CD4-positive, alpha-beta T cell treated with Interleukin-21 for 1 hour (primary cell): ENCODE measurements at places on chromosomes 13 and 19.

- DNase-seq, result no peak
These were observed 489 bp upstream of the ZNF653 start for GRCh38 chr19:11506101-11506555.

GRCh38 chr13:27712421-27712820 is 79.9 kb upstream of the GSX1 start:
- DNase-seq, result peak; percentile 34

GRCh38 chr19:39969681-39970424 is 1.1 kb upstream of the PSMC4 start:
- DNase-seq, result peak; percentile 45

- DNase-seq, result no peak
These were observed 6.8 kb downstream of the F2RL3 start for GRCh38 chr19:16895467-16896145.

DNA sequence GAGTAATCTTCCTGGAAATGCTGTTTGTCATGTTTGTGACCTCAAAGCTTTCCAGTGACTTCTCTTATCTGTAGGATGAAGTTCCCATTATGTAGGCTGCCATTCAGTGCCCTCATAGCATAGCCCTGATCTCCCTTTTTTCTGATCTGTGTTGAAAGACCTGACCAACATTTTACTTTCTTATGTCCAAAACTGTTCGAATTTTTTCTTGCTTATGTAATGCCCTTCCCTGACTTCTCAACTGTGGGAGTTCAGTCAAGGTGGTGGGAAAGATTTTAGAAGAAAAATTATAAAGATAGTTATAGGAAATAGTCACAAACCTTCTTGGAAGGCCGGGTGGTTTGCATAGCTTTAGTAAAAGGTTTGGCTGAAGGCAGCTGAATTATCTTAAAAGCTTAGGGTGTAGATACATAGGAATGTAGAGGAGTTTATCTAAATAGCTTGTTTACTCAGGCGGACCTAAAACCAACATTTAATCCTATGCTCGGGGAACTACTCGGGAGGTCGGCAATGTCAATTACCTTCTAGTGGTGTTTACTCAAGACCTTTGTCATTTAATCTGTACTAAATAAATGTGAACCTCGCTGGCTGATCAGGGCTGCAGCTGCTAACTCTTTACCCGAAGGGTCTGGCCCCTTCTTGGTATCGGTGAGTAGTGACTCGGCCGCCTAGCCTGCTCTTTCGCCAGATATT is 44.3 kb downstream of the PSG3 start:
- no peak for DNase-seq

DNA sequence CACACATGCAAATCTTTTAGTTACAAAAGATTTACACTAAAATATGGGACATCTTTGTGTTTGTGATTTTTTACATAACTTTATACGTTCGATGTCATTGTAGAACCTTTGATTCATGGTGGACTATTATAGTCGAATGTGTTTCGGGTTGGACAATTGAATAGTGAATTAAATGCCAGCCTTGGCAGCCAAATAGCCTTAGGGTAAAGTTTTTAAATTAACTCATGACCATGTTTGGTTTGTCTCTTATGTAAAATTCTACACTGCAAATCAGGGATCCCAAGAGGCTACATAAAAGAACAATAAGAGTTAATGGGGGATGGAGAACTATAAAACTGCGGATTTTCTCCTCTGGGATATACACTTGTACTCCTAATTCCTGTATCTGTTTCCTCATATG is 1735.6 kb upstream of the SPRY2 start:
- DNase-seq, result no peak

GRCh38 chr19:18450931-18451836 is 13.3 kb upstream of the ISYNA1 start:
- peak; percentile 86 for DNase-seq

GRCh38 chr13:65553096-65553727 is 1676.9 kb downstream of the PCDH9 start:
- no peak for DNase-seq

DNA sequence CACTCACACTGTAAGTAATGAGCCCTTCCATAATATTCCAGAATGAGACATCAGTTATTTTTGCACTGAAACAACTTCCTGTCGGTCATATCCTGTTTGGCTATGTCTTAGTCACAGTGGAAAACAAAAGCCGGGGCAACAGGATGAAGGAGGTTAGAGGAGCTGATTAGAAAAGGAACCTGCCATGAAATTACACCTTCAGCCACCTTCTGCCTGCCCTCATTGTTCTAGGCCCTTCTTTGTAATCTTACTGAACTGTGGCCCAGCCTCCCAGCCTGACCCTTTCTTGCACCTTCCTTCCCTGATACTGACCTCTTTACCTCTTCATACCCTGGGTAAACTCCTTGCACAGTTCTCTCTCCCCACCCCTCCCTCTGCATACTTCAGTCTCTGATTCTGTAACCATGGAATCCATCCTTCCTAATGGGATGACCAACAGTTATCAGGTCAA is 67.3 kb downstream of the DOCK9 start:
- peak; percentile 55 for DNase-seq

GRCh38 chr13:35743165-35743564 is 266.7 kb upstream of the MAB21L1 start:
- DNase-seq, result no peak

DNA sequence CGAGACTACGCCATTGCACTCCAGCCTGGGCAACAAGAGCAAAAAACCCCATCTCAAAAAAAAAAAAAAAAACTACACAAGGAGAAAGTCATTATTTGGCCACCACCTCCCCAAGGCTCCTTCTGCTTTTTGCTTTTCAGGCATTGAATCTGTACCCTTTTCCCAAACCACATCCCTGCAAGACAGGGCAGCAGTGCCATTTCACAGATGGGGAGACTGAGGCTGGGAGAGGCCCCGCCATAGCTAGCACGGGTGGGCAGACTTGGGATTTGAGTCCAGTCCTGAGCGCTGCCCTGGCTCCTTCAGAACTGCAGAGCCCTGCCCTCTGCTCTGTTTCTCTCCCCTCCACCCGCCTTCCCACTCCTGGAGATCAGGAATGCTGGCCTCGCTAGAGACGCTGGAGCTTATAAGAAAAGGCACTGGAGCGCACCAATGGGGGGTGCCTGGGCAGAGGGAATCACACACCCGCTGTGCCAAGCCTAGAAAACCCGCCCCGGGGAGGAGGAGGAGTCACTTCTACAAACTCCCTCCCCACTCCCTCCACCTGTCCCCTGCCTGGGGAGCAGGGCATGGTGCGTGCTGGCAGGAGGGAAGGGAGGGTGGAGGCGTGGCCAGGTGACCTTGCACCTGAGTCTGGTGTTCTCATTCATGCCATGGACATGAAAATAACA is 17.6 kb downstream of the TJP3 start:
- no peak for DNase-seq

GRCh38 chr19:58556622-58557220 is 1.7 kb downstream of the UBE2M start:
- DNase-seq, result no peak

DNA sequence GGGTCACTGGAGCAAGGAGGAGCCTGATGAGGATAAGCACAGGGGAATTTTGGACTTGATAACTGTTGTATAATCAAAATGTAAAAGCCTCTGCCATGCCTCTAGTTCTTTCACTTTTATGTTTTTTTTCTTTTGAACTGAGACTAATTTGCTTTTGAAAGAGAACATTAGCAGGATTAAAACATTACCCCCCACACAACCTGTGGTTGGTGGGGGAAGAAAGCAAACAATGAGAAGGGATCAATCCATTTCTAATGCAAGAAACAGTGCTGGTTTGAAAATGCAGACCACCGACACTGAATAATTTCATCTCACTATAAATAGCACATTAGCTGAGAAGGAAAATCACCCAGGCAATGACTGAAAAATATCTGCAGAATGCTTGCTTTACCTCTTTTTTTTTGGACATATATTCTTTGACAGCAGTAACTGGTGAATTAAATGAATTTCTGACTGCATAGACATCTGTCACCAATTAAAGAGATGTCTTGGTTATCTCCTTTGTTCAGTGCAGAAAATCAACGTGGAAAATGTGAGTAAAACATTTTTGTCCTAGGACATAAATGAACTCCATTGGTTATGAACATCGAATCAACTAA is 48.6 kb upstream of the TRPC4 start:
- no peak for DNase-seq

- no peak for DNase-seq
These were observed 88.3 kb downstream of the DOCK9 start for GRCh38 chr13:98889419-98890085.

DNA sequence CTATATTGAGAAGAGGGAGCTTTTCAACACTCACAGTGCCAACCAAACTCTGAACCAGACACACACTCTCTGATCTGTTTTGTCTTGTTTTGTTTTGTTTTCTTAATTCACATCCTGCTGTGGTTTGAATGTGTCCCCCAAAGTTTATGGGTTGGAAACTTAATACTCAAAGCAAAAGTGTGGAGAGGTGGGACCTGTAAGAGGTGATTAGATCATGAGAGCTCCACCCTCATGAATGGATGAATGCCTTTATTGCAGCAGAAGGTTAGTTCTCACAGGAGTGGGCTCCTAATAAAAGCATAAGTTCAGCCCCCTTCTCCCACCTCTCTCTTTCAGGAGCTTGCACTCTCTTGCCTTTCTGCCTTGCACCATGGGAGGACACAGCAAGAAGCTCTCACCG is 957.1 kb downstream of the PCDH9 start:
- no peak for DNase-seq

- DNase-seq, result no peak
These were observed 1.6 kb downstream of the ADGRE3 start for GRCh38 chr19:14673088-14673487.

- no peak for DNase-seq
These were observed 156.4 kb upstream of the FREM2 start for GRCh38 chr13:38530492-38530891.

DNA sequence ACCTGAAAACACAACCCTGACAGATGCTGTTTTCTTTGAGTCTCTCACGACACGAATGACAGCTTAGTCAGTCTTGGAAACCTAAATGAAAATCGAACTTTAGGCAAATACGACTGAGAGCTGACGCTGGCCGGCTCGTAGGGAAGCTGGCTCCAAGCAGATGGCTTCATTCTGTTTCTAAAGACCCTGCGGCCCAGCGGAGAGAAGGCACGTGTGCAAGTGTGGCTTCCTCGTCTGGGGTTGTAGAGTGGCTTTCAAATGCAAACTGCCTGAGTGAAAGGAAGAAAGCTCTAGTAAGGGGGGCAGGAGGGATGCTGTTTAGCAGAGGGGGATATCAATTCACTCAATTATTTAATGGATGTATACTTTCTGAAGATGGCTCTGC is 26.1 kb upstream of the TIMM44 start:
- DNase-seq, result no peak

GRCh38 chr13:25876247-25876646 is 175.6 kb downstream of the SHISA2 start:
- no peak for DNase-seq

GRCh38 chr19:22515435-22515834 is 93.3 kb upstream of the ZNF98 start:
- DNase-seq, result no peak

DNA sequence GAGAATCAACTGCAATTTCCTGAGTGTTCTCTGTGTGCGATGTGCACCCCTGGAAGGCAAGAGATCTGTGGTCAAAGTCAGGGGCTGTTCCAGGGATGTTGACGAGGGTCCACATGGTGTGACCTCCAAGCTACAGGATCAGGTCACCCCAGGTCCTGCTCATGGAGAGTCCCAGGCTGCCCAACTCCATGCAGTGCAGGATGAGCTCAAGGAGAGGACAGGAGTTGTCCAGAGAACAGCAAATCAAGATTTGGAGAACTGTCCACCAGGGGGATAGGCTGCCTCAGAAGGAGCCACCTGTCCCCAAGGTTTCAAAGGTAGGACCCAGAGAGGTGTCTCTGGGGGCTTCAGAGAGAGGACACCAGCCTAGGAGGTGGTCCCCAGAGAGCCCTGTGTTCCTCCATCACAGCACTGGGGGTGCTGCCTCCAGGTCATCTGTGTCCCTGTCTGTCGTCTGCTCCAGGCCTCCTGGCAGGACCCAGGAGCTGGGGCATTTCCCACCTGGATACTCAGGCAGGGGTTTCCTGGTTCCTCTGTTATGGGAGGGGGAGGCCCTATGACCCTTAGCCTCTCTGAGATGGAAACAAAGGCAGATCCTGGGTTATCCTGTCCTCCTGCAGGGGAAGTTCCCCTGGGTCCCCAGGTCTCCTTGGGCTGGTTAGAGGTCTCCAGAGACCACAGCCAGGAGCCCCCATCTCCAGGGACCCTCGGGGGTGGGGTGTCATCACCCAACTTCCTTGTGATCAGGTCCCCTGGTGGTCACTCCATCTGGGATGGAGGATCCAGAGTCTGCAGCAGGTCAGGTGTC is 2.1 kb upstream of the CEACAM7 start:
- no peak for DNase-seq

- DNase-seq, result no peak
These were observed 11.9 kb upstream of the F2RL3 start for GRCh38 chr19:16876904-16877361.

- no peak for DNase-seq
These were observed 175.3 kb downstream of the VWA8 start for GRCh38 chr13:41785402-41786172.

DNA sequence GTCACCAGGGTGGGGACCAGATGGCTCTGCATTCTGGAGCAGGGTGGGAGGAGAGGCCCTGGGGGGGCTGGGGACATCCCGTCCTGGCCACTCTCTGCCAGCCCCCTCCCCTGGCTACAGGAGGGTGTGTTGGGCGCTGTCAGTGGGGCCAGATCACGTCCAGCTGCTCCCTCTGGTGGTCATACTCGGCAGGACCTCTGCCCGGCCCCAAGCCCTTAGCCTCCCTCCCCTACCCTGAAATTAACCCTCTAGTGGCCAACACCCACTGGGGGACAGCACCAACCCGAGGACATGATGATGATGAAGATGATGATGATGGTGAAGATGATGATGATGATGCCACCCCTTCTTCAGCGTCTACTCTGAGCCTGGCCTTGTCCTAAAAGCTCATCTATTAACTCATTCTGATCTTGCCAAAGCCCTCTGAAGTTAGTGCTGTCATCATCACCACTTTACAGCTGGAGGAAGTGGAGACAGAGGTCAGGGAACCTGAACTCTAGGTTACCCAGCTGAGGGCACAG is 590 bp upstream of the LGI4 start:
- DNase-seq, result peak; percentile 68

- DNase-seq, result no peak
These were observed 130.2 kb downstream of the DNAJC15 start for GRCh38 chr13:43153436-43154090.

GRCh38 chr13:63438951-63439350 is 2023.3 kb upstream of the PCDH20 start:
- no peak for DNase-seq

DNA sequence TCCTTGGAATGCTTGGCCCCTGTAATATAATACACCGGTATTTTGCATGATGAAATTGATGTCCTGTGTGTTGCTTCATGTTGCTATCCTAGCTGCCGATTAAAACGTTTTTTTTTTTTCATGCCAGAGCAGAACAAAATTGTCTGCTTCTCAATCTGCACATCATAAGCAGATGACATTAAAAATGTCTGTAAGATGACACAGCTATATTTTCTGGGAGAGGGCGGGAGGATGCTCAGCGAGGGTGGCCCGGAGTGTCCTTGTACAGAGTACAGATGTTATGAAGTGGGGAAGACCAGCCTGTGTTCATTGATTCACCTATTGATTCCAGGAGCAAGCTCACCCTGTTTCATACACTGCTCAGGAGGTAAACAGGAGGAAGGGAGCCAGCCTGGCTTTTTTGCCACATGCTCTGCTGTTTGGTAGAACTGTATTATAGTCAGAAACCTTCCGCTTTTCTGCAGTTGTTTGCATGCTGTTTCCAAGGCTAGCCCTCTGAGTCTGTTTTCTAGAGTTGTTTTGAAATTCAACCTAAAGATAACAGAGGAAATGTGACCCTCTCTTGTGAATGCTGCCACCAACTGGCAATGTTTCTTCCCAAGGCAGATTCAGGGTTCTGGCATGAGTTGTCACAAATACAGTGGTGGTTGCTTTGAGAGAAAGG is 4.7 kb upstream of the IRS2 start:
- DNase-seq, result peak; percentile 56
